ENCODE measurements at places on chromosomes 5 and 9.

DNA sequence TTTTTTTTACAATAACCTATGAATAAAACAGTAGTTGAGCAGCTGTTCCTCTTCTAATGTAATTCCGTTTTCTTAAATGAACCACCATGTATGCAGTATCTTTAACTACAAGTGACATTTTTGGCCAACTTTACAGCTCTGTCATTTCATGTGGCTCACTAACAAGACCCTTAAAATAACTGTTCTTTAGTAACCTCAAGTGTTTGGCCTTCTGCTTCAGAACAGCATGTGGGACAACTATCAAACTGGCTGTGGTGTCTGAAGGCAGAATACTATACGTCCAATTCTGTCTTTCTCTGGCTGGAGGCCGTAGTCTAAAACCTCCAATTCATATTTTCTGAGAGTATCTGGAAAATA is 391.4 kb downstream of the NNT start:
- no peak for DNase-seq

- no peak for DNase-seq
Measured at GRCh38 chr5:78677777-78678668, 29.5 kb upstream of the LHFPL2 start.

- no peak for DNase-seq
Measured at GRCh38 chr9:133456409-133456808, 3.4 kb upstream of the CACFD1 start.

DNA sequence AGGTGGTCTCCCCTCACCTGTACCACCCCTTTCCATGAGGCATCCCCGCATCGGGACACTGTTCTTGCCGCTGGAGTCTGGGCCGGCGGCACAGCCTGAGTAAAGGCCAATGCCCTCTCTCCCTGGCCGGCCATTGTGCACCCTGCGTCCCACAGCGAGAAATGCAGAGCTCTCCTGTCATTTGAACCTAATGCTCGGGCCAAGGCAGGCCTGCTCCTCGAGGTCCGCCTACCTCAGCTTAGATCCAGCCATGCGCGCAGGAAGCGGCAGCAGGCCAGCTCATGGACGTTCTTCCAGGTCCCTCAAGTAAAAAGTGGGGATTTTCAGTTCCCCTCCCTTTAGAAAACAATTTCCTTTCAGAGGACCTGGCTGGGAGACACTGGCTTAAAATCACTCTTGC is 135.0 kb downstream of the HSD17B3 start:
- no peak for DNase-seq

DNA sequence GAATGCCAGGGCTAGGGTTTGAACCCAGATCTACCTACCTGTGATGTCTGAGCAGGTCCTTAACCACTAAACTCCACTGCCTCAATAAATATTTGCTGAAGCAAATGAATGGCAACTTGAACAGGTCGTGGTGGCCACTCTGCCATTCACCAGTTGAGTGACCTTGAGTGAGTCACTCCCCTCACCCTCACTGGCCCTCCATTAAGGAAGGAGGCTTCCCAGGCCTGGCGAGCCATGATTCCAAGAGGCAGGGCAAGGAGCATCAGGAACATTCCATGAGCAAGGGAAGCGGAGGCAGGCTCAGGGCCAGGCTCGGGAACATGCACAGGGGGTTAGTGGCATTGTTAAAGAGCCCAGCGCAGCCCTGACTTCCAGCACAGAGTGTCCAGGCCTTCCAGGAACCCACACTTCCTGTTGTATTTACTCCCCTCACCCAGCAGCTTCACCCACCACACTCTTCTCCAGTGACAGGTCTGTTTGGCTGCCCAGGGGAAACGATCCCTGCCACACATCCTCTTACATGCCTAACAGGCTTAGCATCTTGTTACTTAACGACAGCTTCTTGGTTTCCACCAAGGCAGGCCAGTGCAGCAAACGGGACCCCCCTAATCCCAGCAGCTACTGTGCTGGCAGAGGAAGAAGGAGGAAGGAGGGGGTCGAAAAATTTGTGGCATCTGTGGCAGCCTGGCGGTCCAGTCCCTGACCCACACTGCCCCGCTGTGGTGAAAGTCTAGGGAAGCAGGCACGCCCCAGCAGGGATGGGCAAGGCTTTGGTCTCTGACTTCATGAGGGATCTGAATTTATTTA is 43.7 kb upstream of the TTC1 start:
- DNase-seq: peak; percentile 22

GRCh38 chr5:79475152-79475466 is 38.8 kb downstream of the HOMER1 start:
- DNase-seq: no peak

DNA sequence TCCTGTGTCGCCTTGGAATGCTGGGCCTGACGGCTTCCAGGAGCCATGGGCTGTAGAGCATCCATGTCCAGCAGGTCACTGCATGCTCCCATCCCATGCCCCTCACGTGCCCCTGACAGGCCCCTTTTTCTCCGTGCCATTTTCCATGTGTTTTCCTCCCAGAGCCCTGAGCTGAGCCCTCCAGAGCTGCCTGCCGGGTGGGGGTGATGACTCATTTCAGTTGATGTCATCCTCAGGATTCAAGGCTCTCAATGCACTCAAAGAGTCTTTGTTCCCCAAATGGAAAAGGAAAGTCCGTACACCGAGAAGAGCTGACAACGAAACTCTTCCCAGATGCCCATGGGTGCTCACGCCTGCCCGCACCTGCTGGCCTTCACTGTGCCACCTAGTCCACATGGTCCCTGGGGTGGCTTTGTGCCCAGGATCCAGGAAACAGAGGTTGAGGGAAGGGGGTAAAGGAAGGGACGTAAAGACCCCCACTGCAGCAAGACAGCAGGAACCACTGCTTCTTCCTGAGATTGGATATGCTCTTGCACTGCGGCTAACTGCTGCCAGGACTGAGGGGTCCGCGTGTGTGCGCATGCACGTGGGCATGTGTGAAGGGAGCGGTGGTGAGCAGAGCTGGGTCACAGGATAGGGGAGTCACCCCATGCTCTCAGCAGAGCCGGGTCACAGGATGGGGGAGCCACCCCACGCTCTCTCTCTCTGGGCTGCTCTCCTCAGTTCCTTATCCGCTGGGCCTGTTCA is 27.6 kb downstream of the COL15A1 start:
- no peak for DNase-seq

GRCh38 chr5:22249209-22249729 is 603.9 kb downstream of the CDH12 start:
- no peak for DNase-seq

- DNase-seq: no peak
Measured at GRCh38 chr5:74325866-74326265, 314.7 kb downstream of the ENC1 start.

GRCh38 chr5:169350016-169350415 is 49.1 kb upstream of the SLIT3 start:
- no peak for DNase-seq

DNA sequence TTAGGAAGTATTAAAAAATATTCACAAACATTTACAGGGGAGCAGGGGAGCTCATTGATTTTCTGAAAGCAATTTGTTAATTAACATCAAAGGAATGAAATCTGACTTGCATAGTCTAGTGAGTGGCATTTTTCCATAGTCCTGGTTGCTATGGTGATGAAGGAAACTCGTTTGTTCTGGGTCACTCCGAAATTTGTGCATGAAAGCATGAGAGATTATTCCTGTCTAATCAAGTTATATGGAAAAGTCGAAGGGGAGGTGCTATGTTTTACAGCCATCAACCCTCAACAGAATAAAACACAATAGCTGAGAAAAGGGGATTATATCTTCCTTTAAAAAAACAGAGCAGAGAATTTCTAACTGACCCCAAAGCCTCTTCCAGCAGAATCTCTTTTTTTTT is 1495.7 kb upstream of the WWC1 start:
- DNase-seq: no peak

DNA sequence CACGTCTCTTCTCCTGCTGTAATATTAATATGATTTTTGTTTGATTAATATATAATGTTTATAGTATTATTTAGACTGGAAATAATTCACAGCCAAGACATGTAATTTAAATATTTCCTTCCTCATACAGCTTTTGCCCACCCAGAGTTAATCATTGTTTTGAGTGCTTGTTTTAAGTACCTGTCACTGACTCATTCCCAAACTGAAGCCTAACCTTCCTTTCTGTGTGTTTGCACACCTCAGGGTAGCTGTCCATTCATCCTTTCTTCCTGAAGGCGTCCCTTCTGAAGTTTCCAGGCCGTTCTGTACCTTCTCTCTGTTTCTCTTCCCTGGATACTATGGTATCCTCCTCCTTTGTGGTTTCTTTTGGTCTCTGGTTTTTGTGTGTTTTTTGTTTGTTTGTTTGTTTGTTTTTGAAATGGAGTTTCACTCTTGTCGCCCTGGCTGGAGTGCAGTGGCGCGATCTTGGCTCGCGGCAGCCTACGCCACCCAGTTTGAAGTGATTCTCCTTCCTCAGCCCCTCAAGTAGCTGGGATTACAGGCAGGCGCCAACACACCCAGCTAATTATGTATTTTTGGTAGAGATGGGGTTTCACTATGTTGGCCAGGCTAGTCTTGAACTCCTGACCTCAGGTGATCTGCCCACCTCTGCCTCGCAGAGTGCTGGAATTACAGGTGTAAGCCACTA is 312.4 kb downstream of the DOCK8 start:
- DNase-seq: no peak

GRCh38 chr5:7881091-7881490 is 12.1 kb downstream of the MTRR start:
- DNase-seq: no peak

- DNase-seq: no peak
Measured at GRCh38 chr5:130216286-130216685, 312.0 kb downstream of the CHSY3 start.

- no peak for DNase-seq
Measured at GRCh38 chr5:66122379-66123034, 21.6 kb upstream of the SREK1 start.

DNA sequence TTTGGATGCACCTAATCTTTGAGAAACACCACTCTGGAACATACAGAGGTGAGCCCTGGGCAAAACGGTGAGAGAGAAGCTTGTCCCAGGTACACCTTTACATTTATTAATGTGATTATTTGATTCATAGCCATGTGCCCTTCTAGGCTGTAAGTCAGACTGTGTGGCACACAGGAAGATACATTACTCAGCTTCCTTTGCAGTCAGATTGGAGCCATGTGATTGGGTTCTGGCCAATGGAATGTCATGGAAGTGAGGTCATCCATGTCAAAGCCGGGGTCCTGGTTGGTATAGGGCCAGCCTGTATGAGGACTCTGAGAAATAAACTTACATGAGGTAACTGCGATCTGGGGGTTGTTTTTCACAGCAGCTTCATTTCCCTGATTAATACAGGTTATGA is 106.8 kb upstream of the CD180 start:
- DNase-seq: no peak

Data from COR-L47 (cell line).